ENCODE measurements at places on chromosomes 6 and 20.

DNA sequence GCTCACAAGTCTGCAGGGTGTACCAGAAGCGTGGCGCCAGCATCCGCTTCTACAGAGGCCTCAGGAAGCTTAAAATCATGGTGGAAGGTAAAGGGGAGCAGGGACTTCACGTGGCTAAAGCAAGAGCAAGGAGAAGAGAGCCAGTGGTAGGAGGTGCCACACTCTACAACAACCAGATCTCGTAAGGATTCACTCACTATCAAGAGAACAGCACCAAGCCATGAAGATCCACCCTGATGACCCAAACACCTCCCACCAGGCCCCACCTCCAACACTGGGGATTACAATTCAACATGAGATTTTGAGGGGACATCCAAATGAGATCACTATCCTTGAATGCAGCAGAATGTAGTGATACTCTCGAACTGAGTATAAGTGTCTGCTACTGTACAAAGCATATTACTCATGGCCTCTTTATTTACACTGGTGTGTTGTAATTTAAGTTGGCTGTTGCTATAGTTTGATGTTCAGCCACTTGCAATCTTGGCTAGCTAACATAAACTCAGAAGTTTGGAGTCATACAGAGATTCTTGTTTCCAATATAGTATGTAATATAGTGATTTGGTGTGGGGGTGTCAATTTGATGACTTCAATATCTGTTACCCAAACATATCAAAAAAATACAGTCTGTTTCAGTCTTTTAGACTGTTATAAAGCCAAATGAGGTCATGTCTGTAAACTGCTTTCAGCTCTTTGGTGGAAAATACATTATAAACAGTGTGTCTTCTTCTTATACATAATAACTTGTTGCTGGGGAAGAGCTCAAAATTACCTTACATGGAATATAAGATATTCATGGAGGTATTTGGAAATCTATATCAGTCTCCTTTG, 39.4 kb upstream of the MYLIP start:
- no peak for DNase-seq

DNA sequence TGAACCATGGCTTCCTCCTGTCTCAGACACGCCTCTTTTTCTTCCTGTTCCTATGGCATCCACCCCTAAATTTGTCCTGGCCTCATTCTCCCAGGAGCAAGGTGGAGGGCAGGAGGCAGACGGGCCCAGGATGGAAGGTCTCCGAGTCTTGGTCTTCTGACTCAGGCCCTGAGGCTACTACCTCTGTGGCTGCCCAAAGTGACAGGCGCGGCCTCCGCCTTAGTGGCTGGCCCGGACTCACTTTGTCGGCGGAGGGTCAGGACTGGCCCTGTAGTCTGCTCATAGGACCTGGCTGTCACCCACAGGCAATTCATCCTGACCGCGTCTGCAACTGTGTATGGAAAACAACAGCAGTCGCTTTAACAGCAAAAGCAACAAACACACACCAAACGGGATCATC, 263.1 kb upstream of the SUPT3H start:
- DNase-seq, result no peak

- no peak for DNase-seq
These were observed 21.1 kb upstream of the FBXO9 start for GRCh38 chr6:53044071-53044470.

DNA sequence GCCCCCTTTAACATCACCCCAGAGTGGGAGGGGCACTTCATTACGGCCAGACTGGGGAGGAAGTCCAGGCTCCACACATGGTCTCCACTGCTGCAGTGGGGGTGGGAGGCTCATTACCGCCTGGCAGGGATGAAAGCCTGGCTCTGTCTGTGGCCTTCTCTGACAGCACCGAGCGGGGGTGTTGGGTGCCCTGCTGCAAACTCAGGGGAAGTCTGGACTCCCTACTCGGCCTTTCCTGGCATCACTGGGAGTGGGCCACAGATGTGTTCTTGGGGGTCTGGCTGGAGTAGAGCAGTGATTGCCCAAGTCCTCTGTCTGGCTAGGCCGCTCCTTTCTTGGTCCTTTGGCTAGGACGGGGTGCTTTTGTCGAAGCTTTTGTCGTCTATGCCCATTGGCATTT, 27.1 kb downstream of the TTLL9 start:
- DNase-seq, result no peak

DNA sequence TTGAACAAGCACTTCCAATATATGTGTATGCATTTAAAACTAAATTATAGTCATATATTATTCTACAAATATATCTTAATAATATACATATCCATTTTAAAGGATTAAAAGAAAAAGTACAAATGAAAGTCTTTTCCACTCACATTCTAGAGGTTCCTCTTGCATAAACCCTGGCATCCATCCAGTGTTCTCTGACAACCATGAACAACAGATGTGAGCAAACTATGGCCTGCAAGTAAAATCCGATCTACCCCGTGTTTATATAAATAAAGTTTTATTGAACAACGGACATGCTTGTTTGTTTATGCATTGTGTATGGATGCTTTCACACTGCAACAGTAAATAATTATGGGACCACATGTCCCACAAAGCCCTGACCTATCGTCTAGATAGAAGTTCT, 1122.3 kb downstream of the EPHA7 start:
- DNase-seq, result no peak

DNA sequence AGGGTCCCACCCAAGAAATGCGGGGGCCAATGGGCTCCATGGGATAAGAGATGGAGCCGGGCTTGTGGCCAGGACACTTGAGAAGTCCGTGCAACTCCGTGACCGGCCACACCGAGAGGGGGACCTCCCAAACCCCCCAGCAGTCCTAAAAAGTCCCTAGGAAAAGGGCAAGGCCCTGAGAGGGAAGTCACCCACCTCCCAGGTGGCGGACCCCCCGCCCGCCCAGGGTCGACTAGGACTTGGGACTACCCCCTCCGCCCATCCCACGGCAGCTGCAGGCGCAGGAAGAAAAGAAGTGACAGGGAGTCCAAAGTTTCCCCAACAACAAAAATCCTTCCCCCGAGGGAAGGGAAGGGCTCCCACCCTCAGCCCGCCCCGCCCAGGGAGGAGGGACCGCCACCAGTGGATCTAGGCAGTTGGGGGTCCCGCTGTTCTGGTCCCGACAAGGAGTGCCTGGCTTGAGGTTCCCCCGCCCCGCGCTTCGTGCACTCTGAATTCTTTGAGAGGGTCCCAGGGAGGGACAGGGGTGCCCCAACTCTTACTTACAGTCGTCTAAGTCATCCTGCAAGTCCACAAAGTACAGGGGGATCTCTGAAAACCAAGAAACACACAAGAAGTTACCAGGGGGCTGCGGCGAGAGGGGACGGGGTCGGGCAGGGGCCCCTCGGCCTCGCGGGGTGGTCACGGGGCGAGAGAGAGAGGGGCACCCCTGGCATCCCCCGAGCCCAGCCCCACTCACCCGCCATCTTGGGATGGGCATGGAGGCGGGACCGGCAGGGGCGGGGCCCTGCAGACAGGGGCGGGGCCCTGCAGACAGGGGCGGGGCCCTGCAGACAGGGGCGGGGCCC, 611 bp upstream of the RAB22A start:
- DNase-seq, result no peak

DNA sequence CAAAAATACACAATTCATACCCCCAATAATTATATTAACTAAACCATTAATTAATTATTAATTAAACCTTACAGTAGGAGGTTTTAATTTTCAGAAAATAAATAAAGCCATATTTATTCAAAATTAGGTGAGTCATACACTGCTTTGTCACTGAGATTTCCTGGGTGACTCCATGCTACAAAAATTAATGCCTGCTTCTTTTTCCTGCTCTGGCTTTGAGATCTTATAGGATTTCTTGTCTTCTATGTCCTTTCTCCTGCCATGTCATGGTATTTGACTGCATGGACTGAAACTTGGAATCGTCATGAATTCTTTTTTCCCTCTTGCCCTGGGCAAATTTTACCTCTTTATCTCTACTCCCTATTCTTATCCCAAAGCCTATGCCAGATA, 133.2 kb downstream of the PHACTR1 start:
- no peak for DNase-seq

GRCh38 chr20:33015114-33015484, 7.6 kb downstream of the BPIFB2 start:
- DNase-seq, result no peak

DNA sequence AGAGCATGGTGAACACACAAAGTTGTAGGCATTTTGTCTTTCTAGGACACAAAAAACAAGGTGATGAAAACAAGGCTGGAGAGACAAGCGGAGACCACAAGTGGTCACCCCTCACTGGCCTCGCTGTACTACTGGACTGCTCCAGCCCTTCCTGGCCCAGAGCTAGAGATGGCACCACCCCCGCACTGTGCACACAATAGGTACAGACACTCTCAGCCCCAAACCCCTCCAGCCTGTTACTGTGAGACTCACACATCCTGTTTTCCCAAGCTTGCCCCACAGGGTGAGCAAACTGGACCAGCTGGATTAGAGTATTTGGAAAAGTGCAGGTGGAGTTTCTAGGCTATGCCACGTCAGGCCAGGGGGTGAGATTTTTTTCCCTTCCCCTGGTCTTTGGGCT, 8.4 kb upstream of the ZSWIM1 start:
- DNase-seq, result no peak

DNA sequence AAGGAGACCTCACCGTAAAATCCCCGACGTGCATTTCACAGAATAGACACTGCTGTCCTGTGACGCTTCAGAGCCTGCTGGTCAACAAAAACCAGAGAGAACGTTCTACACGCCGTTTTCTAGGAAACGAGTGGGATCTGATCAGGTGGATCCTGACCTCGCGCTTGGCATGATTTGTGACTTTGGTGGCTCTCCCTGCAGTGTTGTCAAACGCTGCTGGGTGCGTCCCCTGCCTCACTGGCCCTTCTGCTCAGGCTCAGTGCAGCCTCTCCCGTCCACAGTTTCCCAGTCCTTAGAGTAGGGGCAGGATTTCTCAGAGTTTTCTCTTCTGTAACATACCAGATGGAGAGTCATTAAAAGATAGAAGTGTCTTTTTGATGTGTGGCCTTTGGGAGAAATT, 27.6 kb upstream of the IRF4 start:
- no peak for DNase-seq

DNA sequence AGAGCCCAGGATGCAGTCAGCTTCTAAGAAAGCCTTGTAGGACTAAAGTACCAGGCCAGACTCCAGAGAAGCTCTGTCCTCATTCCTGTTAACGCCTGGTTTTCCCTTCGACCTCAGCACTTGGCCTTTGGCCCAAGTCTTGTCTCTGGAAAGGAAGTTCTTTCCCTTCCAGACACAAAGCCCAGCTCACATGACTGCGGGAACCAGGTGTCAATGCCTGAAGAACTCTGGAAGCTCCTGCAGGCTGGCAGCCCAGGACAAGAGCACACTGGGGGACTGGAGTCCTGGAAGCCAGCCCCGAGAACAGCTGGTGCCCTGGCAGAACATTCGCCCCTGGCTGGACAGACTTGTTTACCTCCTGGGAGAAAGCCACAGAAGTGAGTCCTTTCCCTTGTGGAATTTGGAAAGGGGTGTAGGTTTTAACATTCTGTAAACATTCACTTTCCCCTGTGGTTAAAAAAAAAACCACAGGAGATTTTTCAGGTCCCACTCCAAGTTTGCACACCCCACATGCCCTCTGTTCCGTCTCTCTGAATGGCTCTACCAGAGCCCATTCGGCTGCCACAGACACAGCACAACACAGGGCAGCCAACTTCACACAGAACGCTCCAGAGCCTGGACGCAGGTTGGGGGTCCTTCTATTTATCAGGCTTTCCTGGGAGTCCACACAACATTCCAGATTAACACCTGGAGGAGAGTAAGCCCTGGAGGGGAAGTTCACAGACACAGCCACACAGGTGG, 18.1 kb downstream of the ACSS1 start:
- DNase-seq, result no peak

DNA sequence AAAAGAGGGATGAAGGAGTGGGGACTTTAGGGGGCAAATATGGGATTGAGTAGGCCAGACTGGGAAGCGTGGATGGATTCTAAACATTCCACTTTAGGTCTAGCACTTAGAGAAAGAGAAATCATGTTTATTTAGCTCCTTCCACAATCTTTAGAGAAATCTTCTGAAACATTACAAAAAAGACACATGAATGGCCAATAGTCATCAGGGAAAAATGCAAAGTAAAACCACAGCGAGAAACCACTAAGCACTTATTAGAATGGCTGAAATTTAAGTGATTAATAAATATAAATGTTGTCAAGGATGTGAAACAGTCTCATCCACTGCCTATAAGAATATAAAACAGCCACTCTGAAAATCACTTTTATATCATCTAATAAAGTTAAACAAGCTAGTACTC, 46.9 kb downstream of the HLA-A start:
- no peak for DNase-seq

- no peak for DNase-seq
These were observed 37.6 kb upstream of the CCN6 start for GRCh38 chr6:112016320-112016719.

- DNase-seq, result no peak
These were observed 105.8 kb downstream of the SULF2 start for GRCh38 chr20:47679462-47679861.

- no peak for DNase-seq
These were observed 76.0 kb downstream of the ADTRP start for GRCh38 chr6:11702500-11703130.

DNA sequence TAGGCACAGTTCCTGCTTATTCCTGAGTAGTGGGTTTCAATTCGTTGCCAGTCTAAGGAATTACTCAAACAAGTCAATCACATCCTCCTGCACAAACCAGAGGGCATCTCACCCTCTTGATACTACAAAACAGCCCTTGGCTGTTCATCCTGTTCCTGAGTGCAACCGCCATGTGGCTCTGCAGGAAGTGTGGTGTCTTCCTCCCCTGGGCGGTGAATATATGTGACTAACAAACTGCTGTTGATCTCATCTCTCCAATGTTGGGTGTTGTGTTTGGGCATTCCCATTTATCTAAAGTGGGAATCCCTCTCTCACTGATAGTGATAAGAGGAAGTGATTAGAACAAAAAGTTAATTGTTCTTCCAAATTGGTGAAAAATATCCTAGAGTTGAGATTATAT, 163.0 kb downstream of the TBX18 start:
- DNase-seq, result no peak

DNA sequence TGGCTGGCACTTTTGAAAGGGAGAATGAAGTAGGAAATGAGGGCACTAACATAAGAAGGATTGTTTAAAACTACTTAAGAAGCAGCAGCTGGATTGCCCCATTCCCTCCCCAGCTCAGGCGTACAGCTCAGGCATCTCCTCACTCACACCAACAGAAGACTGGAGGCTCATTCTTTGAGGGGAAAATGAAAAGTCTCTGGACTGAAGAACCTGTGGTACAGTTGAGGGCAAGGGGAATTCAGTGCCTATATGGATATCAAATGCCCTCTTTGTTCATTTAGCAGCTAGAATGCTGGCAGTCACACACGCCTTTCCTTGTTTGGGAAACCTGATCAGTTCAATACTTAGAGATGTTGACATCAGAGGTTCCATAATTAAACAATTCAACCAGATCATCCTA, 502.1 kb upstream of the SOX4 start:
- DNase-seq, result no peak

GRCh38 chr6:163579111-163579879, 164.8 kb downstream of the QKI start:
- no peak for DNase-seq

DNA sequence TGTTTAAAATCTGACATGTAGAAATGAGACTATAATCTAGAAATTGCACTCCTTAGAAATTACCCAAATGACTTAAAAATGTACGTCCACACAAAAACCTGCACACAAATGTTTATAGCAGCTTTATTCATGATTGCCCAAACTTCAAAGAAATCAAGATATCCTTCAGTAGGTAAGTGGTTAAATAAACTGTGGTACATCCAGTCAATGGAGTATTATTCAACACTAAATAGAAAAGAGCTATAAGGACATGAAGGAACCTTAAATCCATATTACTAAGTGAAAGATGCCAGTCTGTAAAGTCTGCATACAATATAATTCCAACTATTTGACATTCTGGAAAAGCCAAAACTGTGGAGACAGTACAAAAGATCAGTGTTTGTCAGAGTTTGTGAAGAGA, 513.4 kb downstream of the PKHD1 start:
- DNase-seq, result no peak

Data from non-pigmented ciliary epithelial cell (primary cell).